Memory B cell (primary cell): ENCODE measurements at places on chromosomes 7 and 10.

DNA sequence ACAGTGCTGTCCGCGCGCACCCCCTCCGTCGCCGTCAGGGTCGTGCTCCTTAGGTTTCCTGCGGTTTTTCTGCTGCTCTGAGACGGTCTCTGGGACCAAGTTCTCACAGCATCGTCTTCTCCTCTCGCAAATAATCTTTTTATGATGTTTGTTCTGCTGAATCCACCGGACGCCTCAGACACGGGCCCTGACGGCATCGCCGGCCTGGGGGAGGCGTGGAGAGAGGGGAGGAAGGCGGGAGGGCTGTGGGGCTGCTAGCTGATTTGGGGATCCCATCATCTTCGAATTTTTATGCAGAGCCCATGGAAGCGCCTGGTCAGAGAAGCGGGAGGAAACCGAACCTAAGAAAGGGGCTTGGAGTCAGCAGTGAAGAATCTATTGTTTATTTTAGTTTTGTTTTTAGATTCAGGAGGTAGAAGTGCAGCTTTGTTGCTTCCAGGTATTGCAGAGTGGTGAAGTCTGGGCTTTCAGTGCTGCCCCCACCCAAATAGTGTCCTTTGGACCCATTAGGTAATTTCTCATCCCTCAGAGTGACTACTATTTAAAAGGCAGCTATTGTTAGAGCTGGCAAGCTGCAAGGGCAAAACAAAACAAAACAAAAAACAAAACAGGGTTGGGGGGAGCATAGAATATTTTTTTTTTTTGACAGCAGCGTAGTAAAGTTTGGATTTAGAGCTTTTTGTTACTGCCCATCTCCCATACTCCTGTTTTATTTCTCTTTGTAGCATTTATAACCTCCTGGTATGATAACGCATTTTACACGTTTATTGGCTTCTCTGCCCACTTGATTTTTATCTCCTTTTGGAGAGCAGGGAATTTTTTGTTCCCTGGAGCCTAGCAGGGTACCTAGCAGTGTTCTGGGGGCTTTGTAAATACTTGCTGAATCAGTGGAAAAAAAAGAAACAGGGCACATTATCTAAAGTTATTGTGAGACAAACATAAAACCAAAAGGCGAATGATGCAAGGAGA lies 92.6 kb downstream of the SPAG6 start:
- peak; percentile 33 for DNase-seq

DNA sequence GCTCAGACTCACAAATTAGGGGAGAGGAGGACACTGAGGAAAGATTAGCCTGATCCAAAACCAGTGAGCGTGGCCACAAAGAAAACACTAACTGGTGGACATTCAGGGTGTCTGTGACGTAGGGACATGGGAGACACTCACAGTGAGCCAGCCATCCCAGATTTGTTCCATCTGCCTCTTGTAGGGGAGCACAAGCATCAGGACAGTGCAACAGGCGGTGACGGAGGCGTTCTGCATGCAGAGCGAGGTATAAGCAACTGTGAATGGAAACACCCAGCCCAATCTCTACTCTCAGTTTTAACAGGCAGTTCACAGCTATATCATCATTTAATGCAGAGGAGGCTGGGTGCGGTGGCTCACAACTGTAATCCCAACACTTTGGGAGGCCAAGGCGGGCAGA lies 52.8 kb upstream of the TOMM7 start:
- DNase-seq = no peak

GRCh38 chr10:99548041-99548530 lies 15.3 kb downstream of the NKX2-3 start:
- DNase-seq = no peak

- no peak for DNase-seq
Observed at GRCh38 chr10:102267748-102268147, 22.4 kb downstream of the GBF1 start.

DNA sequence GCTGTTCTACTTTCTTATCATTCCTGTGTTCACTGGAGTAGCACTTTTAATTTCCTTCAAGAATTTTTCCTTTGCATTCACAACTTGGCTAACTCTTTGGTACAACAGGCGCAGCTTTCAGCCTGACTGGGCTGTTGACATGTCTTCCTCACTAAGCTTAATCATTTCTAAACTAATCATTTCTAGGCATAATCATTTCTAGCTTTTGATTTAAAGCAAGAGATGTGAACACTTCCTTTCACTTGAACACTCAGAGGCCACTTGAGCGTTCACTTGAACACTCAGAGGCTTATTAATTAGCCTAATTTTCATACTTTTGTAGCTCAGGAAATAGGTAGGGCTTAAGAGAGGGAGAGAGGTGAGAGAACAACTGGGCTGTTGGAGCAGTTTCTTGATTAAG lies 15.9 kb downstream of the C10orf90 start:
- no peak for DNase-seq

DNA sequence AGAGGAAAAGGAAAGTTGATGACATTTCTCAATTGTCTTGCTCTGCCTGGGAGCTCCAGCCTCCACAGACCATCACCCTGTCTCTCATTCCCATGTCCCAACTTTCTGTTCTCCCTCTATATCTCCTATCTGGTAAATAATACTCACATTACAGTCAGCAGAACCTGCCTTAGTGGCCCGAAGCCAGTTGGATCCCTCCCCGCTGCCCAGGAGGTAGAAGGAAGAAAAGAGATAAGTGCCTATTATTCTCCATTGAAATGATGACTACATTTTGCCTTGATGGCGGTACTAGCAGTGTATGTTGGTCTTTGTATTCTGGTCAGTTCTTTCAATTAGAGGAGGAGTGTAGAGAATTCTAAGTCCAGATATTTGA lies 91.9 kb downstream of the CSTF2T start:
- DNase-seq = no peak

GRCh38 chr10:120613180-120613579 lies 156.2 kb downstream of the PLPP4 start:
- DNase-seq = no peak

GRCh38 chr7:50657341-50657873 lies 92.2 kb upstream of the DDC start:
- DNase-seq = no peak

DNA sequence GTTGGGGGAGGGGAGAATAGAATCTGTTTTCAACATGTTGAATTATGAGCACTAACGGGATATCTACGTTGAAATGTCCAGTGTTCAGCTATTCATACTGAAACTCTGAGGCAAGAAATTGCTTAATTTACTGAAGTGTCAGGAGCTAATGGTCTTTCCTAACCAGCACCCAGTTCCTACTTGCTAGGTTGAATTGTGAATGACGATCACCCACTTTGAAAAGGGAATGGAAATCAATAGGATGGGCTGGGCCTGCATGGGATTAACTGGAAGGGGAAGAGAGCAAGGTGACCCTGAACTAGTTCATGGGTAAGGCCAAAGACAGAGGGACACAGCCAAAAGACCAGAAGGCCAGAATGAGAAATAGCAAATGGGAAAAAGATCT lies 51.3 kb downstream of the HIPK2 start:
- DNase-seq = no peak

- no peak for DNase-seq
Observed at GRCh38 chr7:56028942-56029630, 22.2 kb downstream of the PSPH start.

DNA sequence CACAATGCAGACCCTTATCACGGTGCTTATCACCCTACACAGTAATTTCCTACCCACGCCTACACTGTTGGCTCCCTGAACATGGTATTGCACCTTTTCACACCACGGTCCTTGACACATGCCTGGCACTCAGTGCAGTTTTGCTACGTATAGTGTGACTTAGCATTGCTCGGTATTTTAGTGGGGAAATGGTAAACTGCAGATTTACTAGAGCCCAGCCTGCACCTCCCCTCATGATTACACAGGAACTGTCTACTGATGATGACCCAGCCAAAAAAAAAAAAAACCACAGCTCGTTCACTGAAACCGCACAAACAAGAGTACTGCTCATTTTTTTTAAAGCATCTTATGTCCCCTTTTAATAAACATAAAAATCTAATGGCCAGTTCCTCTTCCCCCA lies 124.2 kb upstream of the ZNF746 start:
- DNase-seq = no peak

GRCh38 chr7:141462958-141463357 lies 88.3 kb upstream of the AGK start:
- DNase-seq = no peak

DNA sequence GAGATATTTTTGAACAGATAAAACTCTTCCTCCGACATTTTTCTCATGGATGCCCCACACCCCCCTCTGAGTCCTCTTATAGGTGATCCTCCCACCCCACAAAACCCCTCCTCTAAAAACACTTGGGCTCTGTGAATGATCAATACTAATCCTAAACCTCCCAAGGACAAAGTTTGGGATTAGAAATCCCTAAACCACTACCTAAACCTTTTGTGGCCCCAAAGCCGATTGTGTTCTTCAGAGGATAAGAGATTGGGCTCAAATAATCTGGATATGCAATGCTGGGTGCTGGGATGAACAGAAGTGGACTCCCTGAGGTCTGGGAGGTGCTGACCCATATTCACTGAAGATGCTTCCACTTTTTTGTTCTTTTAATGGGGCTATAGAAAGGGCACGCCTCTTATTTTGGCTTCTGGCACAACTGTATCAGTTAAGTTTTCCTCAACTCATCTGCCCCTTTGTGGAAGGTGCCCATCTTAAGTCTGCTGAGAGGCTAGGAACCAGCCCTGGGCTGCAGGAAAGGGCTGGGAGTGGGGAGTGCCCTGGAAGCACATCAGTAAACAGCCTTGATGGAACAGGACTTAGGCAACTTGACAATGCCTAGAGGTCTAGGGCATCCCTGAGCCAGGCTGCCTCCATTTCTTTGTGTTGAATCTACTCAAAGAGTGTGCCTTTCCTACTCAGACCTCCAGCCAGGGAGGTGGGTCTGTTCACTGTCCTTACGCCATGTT lies at the start of gene OPN1SW:
OPN1SW (minus strand) TSS at position 51 of the 731 bp plus-strand sequence; CDS start at position 38, 13 bp downstream.
- DNase-seq = no peak

- no peak for DNase-seq
Observed at GRCh38 chr10:72308320-72308987, 34.7 kb downstream of the DDIT4 start.

DNA sequence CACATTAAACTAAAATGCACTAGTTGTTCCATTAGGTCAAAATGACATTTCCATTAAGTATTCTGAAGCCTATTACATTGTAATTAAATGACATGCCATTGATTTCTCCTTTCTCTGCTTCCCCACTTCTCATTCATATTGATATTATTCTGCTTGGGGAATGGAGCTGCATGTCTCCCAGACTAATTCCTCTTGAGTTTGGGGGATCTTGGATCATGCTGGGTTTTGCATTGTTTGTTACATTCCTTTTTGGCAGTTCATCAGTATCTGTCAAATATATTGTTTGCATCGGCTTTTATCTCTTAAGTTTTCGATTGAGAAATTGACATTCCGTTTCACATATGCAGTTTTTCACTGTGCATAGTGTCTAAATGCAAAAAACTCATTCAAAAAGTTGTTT lies 65.1 kb upstream of the CYP26C1 start:
- no peak for DNase-seq

DNA sequence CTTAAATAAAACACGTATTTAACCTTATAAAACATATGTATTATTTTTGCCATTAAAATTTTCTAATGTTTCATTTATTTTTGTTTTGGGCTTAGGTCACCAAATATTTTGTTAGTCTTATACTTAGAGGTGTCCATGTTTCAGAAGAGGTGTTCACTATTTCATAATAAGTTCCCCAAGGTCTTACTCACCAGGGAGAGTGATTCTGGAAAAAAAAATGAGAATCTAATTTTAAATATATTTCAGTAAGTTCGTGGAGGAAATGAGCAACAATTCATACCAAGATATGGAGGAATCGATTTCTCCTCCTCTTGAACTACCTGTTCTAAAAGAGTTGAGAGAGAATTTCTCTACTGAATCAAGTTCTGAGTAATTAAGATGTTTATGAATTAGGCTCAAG lies 271.6 kb upstream of the SLC26A5 start:
- no peak for DNase-seq

DNA sequence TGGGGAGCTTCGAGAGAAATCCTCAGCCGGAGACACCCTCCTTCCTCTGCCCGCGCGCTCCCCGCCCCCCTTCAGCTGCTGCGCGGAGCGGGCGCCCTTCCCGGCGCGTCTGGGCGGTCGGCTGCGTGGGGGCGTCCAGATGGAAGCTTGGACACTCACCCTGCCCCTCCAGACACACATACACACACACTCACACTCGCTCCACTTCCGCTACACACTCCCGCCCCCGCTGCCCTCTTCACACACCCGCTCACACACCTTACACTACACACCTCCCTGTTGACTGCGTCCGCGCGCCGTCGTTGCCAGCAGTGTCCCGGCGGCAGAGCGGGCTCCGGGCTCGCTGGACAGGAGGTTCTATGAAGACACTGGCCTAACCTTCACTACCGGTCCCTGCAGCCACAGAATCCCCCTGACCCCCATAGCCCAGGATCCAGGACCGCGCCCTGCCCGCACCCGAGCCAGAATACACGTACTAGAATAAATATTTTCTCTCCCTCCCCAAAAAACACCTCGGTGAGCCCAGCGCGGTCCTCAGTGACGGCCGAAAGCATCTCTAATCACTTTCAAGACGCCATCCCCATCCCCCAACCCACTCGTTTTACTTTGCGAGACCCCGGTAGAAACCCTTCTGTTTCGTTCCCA lies 1.1 kb upstream of the EGR2 start:
- DNase-seq = peak; percentile 48

- DNase-seq = no peak
Observed at GRCh38 chr7:130372402-130373165, 7.7 kb upstream of the CPA1 start.
